ENCODE measurements at places on chromosomes 12 and 14. TPM values are rescaled to one million over a fixed set of nuclear protein-coding genes. Genes with fewer than 3 reads are reported as not detected.

MORN3 gene
- total RNA-seq, result 0.97 TPM

CHGA gene
- not detected for total RNA-seq

CGRRF1 gene
- 17.2 TPM for total RNA-seq

PTPRQ gene
- total RNA-seq, result 2.2 TPM

NFE2 gene
- total RNA-seq, result 0.65 TPM

PPHLN1 gene
- 51.1 TPM for total RNA-seq

SERPINA9 gene
- not detected for total RNA-seq

AGAP2 gene
- total RNA-seq, result 0.73 TPM

MDM2 gene
- 147 TPM for total RNA-seq

TRHDE gene
- 32.8 TPM for total RNA-seq

PAN2 gene
- 19.2 TPM for total RNA-seq

SLC25A47 gene
- total RNA-seq, result 0.16 TPM

TEX52 gene
- total RNA-seq, result not detected

GPR135 gene
- 4.7 TPM for total RNA-seq

KRT5 gene
- total RNA-seq, result 9.4 TPM

CLEC1B gene
- total RNA-seq, result not detected

CD4 gene
- 3.2 TPM for total RNA-seq

PTPN21 gene
- total RNA-seq, result 16.0 TPM

LALBA gene
- not detected for total RNA-seq

ZNF891 gene
- 0.85 TPM for total RNA-seq

IAPP gene
- total RNA-seq, result not detected

NGB gene
- total RNA-seq, result not detected

KRT2 gene
- not detected for total RNA-seq

SYNDIG1L gene
- not detected for total RNA-seq

SMCO2 gene
- not detected for total RNA-seq

A2ML1 gene
- total RNA-seq, result under 0.01 TPM

MAP1LC3B2 gene
- total RNA-seq, result 0.36 TPM

RPS6KA5 gene
- 2.4 TPM for total RNA-seq

RASAL1 gene
- not detected for total RNA-seq

MUCL1 gene
- not detected for total RNA-seq

TNFAIP2 gene
- 83.2 TPM for total RNA-seq

RNU4-1 gene
- under 0.01 TPM for total RNA-seq

ESR2 gene
- 0.12 TPM for total RNA-seq

PPFIA2 gene
- total RNA-seq, result 2.7 TPM

ITGA7 gene
- 4.4 TPM for total RNA-seq

HSPB8 gene
- 1.1 TPM for total RNA-seq

LRRC9 gene
- total RNA-seq, result not detected

CLEC4D gene
- not detected for total RNA-seq

PPP1R1A gene
- not detected for total RNA-seq

YBX3 gene
- 167 TPM for total RNA-seq

STAB2 gene
- not detected for total RNA-seq

LBHD2 gene
- total RNA-seq, result not detected

IFI27 gene
- 282 TPM for total RNA-seq

CYP27B1 gene
- total RNA-seq, result 1.2 TPM

CAPZA3 gene
- not detected for total RNA-seq

DDX11 gene
- total RNA-seq, result 3.3 TPM

PLA2G1B gene
- total RNA-seq, result not detected

RASSF9 gene
- total RNA-seq, result 2.3 TPM

ALDH1L2 gene
- total RNA-seq, result 58.7 TPM

PLEKHH1 gene
- 0.32 TPM for total RNA-seq

MGAT4C gene
- total RNA-seq, result not detected
